ENCODE measurements at places on chromosomes 11 and 22.

GRCh38 chr22:24968066-24968561, 15.6 kb downstream of the KIAA1671 start:
- DNase-seq: no peak

GRCh38 chr22:46911346-46911745, 148.9 kb downstream of the TBC1D22A start:
- DNase-seq: no peak

DNA sequence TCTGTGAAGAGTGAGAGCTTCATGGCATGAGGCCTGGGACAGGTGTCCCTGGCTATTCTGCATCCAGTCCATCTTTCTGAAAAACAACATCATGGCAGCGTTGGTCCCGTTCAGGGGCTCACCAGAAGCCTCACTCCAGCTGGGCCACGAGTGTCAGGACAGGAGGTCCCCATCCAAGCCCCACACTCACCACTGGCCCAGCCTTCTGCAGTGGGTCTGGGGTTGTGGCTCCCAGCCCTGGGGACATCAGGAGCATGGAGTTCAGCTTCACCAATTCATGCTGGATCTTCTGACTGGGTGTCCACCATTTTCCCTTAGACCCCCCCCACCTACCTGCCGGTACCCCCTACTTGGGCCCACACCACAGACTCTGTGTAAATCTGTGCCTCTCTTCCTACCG, 400.3 kb downstream of the BRD1 start:
- no peak for DNase-seq

GRCh38 chr11:7904917-7905316, 26.2 kb downstream of the OR10A6 start:
- no peak for DNase-seq

DNA sequence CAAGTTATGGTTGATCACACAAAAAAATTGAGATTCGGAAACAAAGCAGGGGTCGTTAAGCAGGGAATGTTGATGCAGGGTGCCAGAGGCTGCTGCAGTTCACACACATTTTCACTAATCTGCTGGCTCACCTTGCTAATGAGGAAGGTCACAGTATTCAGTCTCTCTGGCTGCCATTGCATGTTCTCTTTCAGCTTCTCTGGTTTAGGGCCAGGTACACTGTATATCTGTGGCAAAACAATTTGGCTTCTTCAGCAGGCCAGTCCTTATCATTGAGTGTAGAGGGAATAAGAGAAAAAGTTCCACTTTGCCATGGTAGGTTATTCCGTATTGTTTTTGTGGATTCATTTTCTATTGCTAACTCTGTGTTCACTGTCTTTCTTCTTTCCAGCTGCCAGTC, 283.7 kb upstream of the ANO3 start:
- DNase-seq: no peak

DNA sequence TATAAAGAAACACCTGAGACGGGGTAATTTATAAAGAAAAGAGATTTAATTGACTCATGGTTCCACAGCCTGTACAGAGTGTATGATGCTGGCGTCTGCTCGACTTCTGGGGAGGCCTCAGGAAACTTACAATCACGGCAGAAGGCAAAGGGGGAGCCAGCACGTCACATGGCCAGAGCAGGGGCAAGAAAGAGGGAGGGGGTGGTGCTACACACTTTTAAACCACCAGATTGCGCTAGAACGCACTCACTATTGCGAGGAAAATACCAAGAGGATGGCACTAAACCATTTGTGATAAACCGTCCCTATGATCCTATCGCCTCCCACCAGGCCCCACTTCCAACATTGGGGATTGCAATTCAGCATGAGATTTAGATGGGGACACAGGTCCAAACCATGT, 79.7 kb upstream of the CARD18 start:
- DNase-seq: peak; percentile 1

DNA sequence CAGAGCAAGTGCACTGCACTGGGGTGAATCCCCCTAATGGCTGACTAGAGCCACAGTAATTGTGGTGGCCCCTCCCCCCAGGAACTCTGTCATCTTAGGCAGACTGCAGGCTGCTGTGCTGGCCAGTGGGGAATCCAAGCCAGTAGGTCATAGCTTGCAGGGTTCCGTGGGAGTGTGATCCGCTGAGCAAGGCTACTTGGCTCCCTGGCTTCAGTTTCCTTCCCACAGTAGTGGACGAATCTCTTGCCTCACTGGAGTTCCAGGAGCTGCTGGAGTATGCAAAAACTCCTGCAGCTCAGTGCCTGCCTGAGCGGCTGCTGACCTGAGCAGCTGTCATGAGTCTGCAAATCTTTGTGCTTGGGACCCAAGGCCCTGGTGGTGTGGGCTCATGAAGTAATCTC, 13.2 kb downstream of the OOSP3 start:
- no peak for DNase-seq

GRCh38 chr11:27471589-27472397, 797 bp downstream of the LGR4 start:
- DNase-seq: peak; percentile 11

DNA sequence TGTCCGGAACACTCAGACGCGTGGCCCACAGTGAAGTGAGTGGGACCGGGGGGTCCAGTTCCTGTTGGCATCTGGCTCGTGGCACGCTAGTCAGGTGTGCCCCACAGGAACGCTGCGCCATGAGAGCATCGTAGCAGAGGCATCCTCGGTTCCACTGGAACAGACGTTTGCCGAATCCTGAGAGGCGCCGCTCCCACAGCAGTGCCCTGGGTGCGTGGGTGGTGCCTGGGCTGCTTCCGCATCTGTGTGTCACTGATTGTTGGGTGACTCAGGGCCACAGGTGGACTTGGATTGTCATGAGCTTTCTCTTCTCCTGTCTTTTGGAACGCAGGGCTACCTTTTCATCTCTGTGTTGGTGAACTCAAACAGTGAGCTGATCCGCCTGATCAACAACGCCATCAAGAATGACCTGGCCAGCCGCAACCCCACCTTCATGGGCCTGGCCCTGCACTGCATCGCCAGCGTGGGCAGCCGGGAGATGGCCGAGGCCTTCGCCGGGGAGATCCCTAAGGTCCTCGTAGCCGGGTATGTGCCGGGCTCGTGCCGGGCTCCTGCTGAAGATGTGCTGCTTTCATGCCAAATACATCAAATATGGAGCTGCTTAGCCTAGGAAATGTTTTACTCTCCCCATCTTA, 46.2 kb downstream of the AP2A2 start:
- DNase-seq: no peak

DNA sequence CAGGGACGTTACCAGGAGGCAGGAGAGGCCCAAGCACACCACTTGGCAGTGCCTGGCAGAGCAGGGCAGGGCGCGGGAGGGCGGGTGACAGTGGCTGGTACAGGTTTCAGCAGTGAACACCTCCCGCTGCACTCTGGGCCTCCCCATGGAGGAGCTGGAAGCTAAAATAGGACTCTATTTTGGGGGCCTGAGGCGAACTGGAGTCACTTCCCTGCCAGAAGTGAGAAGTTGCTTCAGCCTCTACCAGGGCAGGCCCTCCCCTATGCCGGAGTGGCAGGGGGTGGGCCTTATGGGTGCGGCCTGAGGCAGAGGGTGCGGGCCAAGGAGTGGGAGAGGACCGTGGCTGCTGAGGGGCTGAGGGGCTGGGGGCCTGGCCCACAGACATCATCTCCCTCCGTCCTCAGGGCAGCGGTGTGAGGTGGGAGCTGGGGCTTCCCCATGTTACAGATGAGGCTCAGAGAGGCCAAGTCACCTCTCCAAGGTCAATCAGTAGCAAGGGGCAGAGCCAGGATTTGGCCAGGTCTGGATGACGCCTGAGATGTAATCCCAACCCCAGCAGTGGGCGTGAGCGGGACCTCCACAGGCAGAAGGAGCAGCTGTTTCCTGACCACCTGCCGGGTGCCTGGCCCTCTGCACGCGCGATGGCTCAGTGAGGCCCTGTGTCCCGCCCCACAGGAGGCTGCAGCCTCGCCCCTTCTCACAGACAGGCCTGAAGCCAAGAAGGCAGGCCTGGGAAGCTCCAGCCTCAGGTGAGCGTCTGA, 39.3 kb downstream of the KCNJ4 start:
- DNase-seq: no peak

DNA sequence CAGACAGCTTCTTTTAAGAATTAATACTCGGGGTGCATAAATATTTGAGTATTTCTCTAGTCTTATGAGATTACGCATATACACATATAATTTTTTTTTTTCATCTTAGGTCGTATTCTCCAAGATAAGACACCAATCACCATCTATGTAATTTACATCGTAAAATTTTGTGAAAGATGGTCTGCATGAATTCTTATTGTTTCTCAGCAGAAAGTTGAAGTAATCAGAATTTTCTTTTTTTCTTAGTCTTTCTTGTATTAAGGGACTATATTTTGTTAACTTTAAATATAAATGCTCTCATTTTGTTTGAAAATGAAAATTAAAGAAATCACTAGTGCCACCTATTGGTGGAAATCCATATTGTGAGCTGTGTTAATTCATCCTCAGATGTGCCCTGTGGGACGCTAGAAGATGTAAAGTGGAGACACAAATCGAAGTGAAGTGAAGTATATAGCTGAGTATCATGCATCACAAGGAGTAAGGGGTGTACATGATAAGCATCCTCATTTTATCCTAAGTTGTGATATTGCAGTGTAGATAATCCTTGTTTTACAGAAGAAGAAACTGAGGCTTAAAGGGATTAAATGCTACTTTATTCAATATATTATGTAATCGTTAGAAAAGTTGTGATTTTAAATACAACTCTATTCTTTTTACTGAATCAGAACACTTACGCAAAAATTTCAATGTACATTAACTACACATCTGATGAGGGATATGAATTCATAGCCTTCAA, 2084.3 kb downstream of the LRRC4C start:
- DNase-seq: no peak

DNA sequence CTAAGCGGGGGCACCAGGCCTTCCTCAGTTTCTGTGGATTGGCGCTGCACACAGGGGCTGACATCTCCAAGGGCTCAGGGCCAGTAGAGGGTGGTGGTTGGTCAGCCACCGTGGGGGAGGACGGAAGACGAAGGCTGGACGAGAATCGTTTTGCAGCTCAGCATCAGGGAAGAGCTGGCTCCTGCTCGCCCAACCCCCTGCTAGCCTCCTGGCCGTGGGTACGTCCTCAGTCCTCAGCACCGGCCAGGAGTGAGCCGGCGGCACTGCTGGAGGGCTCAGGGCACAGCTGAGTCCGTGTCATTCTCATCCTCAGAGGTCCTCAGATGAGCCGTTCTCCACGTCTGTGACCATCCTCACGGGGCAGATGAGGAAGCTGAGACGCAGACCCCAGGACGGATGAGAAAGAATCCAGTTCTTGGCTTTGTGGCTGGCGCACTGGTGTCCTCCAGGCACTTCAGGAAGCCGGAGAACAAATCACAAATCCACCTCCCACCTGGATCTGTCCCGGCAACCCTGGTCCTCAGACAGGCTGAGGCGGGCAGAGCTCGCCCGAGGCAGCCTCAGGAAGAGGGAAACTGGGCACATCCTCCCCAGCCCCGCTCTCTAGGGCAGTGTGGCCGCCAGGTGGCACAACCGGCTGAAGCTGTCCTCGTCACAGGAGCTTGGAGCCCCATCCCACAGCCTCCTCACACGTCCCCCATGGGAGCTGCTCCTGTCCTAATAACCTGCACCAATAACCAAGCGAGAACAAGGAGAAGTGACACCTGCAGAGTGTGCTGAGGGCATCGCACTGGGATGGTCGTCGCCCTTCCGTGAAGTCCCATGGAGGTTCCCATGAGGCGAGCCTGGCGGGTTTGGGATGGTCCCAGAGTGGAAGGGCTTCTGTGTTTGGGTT, 393.7 kb downstream of the BRD1 start:
- DNase-seq: no peak

GRCh38 chr11:97732011-97732632, 1288.6 kb upstream of the CNTN5 start:
- DNase-seq: no peak

- no peak for DNase-seq
Observed at GRCh38 chr22:48391820-48392219, 1435.9 kb downstream of the BRD1 start.

- DNase-seq: no peak
Observed at GRCh38 chr11:121688055-121688491, 235.3 kb upstream of the SORL1-AS1 start.

DNA sequence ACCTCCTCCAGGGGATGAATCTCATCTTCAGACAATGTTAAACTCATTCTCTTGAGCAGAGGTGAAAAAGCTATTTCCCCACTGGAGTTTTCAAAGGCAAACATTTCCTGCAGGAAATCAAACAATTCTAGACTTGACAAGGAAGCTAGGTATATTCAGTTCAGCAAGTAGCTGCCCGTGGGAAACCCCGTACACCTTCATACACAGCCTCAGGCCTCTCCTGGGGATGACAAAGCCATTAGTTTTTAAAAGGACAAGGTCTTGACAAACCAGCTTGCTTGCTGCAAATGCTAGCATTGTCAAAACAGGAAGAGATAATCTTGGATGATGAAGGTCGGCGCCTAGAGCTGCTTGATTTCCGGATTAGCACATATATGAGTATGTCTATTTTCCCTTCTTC, 1630.8 kb upstream of the TENM4 start:
- DNase-seq: no peak

- peak; percentile 50 for DNase-seq
Observed at GRCh38 chr22:37281646-37282384, 493 bp upstream of the CYTH4 start.

DNA sequence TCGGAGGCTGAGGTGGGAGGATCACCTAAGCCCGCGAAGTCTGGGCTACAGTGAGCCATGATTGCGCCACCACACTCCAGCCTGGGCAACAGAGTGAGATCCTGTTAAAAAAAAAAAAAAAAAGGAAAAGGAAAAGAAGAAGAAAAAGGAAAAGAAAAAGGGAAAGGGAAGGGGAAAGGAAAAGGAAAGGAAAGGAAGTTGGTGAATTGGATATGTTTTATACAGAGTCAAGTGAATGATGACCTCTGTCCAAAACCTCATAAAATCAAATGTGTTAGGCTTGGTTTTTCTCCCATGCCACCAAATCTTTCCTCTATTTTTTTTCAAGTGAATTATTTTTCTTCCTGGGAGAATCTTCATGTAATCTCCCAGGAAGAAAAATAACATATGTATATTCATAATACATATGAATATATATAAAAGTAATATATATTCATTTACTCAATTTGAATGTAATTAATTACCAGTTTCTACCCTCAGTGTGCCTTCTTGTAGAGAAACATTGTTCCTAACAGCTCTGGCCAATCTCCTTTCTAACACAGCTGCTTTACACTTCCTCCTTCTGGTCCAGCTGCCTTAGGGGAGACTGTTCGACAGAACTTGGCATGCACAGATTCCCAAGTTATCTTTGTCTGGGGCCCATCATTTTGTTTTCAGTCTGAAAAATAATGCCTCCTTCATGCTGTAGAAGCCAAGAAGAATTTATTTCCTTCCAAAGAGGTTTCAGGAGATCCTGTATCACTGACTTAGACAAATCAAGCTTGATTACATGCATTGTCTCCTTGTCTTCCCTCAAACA, 111.9 kb downstream of the CCDC34 start:
- DNase-seq: no peak

GRCh38 chr11:82989628-82990404, 81.9 kb downstream of the RAB30 start:
- DNase-seq: no peak

DNA sequence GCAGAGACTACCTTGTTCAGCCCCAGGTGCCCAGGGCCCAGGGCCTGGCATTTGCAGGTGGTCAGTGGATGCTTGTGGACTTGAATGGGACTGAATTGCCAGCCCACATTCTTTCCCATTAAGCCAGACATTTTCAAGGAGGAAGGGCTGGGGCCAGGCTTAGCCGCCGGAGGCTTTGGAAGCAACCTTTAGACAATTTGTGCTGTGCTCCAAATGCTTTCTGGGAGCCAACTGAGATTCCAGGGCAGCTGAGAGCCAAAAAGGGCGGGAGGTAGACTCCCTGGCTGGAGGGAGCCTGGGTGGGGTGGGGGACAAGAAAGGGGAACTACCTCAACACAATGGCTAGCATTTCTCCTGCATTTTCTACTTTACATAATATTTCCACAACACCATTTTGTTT, 54.8 kb upstream of the TIMP3 start:
- DNase-seq: no peak

All from activated CD4-positive, alpha-beta T cell treated with anti-CD3 and anti-CD28 coated beads, Interleukin-2, amount 50 U/mL, for 48 hours (primary cell).